ENCODE measurements at places on chromosomes 7 and 10.

GRCh38 chr7:23020742-23021401, 6.9 kb upstream of the HYCC1 start:
- DNase-seq, result peak; percentile 79

GRCh38 chr10:100982916-100983830, 4.1 kb downstream of the MRPL43 start:
- DNase-seq, result no peak

- no peak for DNase-seq
Observed at GRCh38 chr7:155484483-155485399, 26.8 kb downstream of the EN2 start.

- peak; percentile 50 for DNase-seq
Observed at GRCh38 chr7:23012908-23013714, 819 bp downstream of the HYCC1 start.

All from Daoy (cell line).